ENCODE measurements at places on chromosomes 5 and 9. TPM values are rescaled to one million over a fixed set of nuclear protein-coding genes. Genes with fewer than 3 reads are reported as not detected.

CDHR2 gene
- total RNA-seq, result 0.45 TPM

DNA sequence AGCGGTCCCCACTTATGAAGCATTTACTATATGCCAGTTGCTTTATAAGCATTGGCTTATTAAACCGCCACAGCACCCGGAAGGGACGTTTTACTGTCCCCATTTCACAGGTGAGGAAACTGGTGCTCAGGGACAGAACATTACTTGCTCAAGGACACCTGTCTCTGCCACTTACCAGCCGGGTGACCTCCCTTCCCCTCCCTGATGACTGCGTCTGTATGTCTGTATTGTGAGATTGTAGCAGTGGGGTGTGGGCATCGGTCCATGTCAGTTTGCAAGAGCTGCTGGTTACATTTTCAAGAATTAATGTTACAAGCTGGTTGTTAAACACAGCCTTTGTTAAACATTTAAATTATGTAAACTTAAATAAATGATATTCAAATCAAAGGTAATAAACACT lies 77.6 kb upstream of the LMX1B start:
- DNase-seq, result no peak

DNA sequence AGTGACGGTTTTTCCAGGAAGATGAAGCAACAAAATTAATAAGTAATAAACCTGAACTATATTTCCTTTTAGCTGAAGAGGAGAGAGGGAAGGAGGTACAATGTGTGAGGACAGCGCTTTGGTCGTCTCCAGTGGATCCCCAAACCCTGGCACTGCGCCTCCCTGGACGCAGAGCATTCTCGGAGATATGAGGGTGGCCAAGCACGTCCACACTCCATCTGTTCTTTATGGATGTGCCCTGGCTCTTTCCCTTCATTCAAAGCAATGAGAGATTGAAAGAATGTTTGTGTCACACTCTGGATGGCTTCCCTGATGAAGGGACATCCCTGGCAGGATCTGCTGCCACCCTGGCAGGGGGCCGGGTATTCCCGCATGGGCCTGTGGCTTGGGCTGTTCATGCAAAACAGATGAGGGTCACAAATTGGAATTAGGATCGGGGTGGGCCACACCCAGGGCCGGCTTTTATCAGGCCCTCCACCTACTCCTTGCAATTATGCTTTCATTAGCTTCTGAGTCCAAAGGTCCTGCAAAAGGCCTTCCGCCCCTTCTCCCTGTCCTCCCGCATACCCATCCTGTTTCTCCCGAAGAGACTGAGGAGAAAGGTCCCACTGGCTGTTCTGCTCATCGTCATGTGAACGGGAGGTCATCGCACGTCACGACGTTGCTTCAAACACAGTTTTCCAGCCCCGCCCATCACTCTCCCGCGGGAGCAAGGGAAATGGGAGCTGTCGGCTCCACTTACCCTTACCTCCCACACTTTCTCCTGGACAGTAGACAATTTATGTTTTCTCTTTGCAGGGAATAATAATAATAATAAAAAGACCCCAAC lies 286.1 kb upstream of the IRX4 start:
- DNase-seq, result no peak

GPR150 gene
- 0.56 TPM for total RNA-seq

SOX30 gene
- not detected for total RNA-seq
